Thoracic aorta (tissue), 2 donors: ENCODE measurements at places on chromosomes 12 and 14. TPM values are rescaled to one million over a fixed set of nuclear protein-coding genes. Genes with fewer than 3 reads are reported as not detected.

The LTB4R gene
- 13.1 TPM for total RNA-seq

The GPR68 gene
- total RNA-seq, result 1.8 TPM

DNA sequence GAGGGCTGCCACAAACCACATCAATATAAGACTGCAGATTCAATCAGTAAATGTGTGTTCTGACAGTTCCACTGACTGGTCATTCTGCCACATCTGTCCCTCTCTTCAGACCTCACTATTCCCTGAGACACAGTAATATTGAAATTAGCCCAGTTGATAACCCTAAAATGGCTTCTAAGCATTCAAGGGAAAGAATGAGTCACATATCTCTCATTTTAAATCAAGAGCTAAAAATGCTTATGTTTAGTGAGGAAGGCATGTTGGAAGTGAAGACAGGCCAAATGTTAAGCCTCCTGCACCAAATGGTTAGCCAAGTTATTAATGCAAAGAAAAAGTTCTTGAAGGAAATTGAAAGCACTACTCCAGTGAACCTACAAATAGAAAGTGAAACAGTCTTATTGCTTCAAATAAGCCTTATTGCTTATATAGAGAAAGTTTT, 24.5 kb upstream of the KIF21A start:
- no peak for DNase-seq

DNA sequence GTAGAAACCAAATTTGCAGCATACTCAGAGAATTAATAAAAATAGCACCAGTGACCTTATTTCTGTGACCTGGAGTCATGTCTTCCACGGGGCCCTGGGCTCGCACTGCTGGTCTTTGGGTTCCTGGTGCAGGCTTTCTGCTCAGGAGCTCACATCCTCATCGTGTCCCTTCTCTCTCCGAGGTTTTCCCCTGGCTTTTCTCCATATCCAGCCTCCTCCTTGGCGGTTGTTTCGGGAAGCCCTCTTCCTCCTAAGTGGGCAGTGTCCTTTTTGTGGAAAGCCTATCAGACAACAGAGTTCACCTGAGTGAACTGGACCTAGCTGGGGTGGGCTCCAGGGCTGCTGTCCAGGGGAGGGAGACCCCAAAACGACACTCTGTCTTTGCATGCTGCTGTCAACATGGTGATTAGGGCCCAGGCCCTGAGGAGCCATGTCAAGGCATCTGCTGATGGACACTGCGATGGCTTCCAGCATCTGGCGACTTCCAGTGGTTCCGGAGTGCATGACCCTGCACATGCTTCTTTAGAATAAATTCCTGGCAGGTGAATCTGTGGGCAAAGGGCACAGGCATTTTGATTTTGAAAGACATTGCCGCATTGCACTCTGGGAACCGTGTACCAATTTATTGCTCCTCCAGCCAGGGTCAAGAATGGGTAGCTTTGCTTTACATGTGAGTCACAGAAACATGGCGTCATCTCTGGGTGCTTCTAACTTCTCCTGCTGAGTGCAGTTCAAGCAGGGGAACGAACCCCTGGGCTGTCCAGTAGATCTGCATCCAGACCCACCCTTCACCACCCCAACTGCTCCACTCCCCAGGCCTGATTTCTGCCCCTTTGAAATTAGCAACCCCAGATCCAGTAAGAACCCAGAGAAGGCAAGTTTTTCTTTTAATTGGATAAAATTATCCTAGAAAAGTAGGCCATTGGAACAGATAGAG, 136.8 kb downstream of the ADGRD1 start:
- no peak for DNase-seq

- DNase-seq, result no peak
Measured at GRCh38 chr12:113381220-113381619, 22.5 kb downstream of the SDS start.

DNA sequence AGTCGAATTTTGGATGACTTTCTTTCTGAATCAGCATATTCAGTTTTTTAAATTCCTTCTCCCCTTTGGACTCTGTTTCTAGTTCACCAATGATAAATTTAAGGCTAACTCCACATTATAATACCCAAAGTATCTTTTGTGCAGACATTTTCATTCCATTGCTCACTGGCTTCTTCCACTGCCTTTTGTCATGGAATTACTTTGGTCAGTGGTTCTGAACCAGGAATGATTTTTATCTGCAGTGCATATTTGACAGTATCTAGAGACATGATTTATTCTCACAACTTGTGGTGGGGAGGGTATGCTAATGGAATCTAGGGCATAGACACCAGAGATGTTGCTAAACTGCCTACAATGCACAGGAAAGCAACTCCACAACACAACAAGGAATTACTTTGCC, 234.4 kb upstream of the PRKD1 start:
- no peak for DNase-seq

DNA sequence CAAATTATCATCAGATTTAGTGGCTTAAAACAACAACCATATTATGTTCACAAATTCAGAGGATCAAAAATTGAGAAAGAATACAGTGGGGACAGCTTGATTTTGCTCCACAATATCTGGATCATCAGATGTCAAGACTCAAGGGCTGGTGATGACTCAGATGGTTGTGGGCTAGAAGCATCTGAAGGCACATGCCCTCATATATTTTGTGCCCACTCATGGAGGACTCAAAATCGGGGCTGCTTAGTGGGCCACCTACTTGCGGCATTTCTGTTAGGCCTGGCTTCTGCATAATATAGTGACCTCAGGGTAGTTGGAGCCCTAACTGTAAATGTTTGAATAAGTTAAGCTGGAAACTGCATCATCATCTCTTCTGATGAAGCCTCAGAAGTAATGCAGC, 584.5 kb downstream of the SLC16A7 start:
- DNase-seq, result no peak

DNA sequence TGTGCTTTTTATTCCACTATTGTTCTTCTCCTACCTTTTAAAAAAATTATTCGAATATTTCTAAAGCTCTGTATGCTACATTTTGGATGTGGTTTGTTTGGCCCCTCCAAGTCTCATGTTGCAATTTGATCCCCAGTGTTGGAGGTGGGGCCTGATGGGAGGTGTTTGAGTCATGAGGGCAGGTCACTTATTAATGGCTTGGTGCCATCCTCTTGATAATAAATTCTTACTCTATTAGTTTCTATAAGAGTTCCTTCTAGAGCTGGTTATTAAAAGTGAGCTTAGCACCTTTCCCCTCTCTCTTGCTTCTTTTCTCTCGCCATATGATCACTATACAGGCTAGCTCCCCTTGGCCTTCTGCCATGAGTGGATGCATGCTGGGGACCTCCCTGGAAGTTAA, 445.6 kb upstream of the PDE3A start:
- no peak for DNase-seq

GRCh38 chr12:75984577-75985182, 46.9 kb downstream of the PHLDA1 start:
- DNase-seq, result no peak
